ENCODE measurements at places on chromosomes 12 and 14. TPM values are rescaled to one million over a fixed set of nuclear protein-coding genes. Genes with fewer than 3 reads are reported as not detected.

DNA sequence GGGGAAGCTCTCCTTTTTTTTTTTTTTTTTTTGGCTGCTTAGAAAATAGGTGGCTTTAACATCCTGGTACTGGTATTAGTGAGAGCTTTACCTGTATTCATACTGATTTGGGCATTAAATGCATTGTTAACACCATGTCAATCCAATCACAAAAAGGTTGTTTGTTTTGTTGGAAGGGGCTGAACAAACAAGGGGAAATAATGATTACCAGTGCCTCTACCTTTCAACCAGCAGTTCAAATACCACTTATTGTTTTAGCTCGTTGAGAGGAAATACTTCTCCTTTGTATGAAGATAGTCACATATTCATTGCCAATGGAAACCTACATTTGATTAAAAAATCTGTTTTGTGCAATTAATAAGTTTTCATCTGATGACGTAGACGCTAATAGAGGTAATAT, 72.9 kb downstream of the MIPOL1 start:
- no peak for DNase-seq

GRCh38 chr14:95493503-95493902, 22.9 kb downstream of the SYNE3 start:
- no peak for DNase-seq

GRCh38 chr14:103220134-103220981, 97.1 kb downstream of the TNFAIP2 start:
- DNase-seq: no peak

- no peak for DNase-seq
These were observed 52.9 kb downstream of the TECPR2 start for GRCh38 chr14:102415671-102416070.

DNA sequence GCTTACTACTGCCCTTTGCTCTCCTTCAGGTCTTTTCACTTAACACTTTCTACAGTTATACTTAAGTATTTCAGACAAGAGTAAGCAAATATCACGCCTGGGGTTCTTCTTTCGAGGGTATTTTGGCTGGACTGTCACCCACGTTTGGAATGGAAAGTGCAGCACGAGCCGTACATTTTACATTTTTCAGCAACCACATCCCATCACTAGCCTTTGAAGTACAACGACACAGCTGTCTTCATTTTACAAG, 349 bp upstream of the FAM177A1 start:
- no peak for DNase-seq

- DNase-seq: no peak
These were observed 155.8 kb downstream of the TPH2 start for GRCh38 chr12:72094490-72094889.

DNA sequence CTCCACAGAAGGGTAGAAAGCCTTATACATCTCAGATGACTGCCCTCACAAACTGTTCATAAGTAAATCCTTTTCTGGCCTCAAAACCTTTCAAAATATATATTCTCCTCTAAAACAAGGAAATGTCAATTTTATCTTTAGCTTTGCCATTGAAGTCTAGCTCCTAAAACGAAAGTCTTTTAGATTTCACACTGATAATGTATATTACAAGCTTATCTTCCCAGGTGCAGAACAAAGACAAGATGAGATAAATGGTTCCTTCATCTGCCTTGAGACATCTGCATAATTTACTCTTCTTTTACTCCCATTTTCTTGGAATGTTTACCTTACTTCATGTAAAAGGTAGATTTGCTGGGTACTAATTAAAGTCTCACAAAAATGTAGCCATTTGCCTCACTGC, 257.1 kb downstream of the SYT10 start:
- DNase-seq: no peak

Gene NOS1
- not detected for polyA plus RNA-seq

Gene CAPZA3
- polyA plus RNA-seq: not detected

Gene TMCC3
- polyA plus RNA-seq: 0.83 TPM

Gene HHIPL1
- not detected for polyA plus RNA-seq
